ENCODE measurements at places on chromosomes 1 and 21.
A peak's percentile ranks its signal among the peaks of the same experiment; 100 is the strongest.

GRCh38 chr1:81894867-81895266 is 94.1 kb downstream of the ADGRL2 start:
- DNase-seq: no peak

- DNase-seq: peak; percentile 29
Observed at GRCh38 chr1:182952677-182953444, at the start of gene SHCBP1L. Gene SHCBP1L (minus strand): TSS chr1:182953166. CDS start chr1:182953133, 33 bp downstream.

- no peak for DNase-seq
Observed at GRCh38 chr1:18951818-18952391, 4.6 kb downstream of the IFFO2 start.

- DNase-seq: no peak
Observed at GRCh38 chr1:234780112-234780511, 170.1 kb upstream of the IRF2BP2 start.

- no peak for DNase-seq
Observed at GRCh38 chr1:24236789-24237371, 49.8 kb upstream of the IFNLR1 start.

DNA sequence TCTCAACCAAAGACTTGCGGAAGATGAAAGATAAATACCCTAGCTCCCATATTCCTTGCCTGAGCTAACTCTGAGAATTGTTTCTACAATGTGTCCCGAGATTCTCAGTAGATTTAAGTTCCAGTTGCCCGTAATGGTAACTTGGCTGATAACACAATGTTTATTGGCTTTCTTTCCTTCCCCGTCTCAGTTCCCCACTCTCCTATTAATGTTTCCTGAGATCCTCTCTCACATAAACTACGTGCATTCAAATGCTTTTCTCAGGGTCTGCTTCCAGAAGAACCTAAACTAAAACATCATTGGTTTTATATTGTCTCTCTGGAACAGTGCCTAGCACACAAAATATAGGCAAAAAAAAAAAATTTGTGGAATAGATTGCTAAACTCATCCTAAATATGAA is 794.2 kb upstream of the ADGRL2 start:
- DNase-seq: no peak

DNA sequence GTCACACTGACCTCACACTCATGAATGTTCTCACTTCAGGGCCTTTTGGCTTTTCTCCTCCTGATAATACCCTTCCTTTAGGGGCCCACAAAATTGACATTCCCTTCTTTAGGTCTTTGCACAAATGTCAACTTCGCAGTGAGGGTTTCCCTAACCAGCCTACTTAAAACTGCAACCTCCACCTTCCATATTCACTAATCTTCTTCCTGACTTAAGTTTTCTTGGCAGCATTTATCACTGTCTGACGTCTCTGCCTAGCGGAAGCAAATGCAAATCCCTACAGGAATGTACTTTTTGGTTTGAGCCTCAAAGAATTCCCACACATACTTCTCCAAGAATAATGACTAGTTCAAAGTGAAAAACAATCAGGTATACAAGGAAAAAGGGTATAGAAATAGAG is 32.8 kb downstream of the INTS7 start:
- peak; percentile 28 for DNase-seq

- no peak for DNase-seq
Observed at GRCh38 chr1:207186503-207186902, 82.5 kb downstream of the C4BPA start.

- DNase-seq: peak; percentile 53
Observed at GRCh38 chr1:230068952-230069684, 2.1 kb downstream of the GALNT2 start.

DNA sequence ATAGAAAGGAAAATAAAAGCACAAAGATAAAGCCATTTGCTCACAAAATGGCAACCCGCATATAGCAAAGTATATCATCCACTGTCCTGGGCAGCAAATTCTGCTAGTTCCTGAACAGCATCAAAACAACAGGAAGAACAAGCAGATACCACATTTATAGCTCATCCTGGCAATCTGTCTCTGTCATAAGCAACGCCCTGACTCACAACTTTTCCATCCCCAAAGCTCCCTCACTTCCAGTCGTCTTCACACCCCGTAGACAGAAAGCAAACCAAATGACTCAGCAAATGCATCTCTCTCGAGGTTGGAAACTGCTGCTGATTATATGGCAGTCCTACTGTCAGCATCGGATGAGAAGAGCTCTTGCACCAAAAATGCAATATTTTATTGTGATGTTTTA is 65.8 kb downstream of the AK5 start:
- no peak for DNase-seq

GRCh38 chr1:206590025-206590758 is 22.1 kb downstream of the EIF2D start:
- no peak for DNase-seq

GRCh38 chr1:101440485-101440884 is 203.7 kb downstream of the S1PR1 start:
- DNase-seq: no peak

DNA sequence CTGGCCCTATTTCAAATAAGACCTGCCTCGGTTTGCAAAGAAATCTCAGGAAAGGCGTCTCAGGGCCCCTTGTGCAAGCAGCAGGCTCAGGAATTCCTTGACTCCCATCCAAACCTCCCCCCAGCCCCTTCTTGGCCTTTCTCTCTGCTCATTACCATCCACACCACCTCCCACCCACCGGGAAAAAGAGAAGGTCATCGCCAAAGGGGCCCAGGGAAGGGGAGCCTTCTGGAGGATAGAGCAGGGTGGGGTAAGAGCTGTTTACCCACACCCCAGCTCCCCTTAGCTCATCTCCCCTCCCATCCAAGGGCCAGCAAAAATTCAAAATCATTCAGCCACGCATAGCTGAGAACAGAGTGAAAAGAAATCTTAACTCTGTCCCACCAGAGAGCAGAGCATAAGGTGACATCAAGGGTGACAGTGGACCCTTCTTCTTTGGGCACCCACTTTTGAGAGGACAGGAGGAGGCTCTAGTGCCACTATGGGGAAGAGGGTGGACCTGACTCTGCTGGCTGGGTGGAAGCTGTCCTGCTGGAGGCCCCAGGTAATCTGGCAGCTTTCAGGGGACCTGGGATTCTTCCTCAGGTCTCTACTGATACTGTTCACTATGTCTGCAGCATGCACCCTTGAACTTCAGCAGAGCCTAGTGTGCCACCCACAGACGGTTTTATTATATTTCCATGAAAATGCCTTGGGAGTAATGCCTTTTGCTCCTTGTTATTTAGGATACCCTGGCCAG is 3.9 kb upstream of the WNT2B start:
- DNase-seq: no peak

DNA sequence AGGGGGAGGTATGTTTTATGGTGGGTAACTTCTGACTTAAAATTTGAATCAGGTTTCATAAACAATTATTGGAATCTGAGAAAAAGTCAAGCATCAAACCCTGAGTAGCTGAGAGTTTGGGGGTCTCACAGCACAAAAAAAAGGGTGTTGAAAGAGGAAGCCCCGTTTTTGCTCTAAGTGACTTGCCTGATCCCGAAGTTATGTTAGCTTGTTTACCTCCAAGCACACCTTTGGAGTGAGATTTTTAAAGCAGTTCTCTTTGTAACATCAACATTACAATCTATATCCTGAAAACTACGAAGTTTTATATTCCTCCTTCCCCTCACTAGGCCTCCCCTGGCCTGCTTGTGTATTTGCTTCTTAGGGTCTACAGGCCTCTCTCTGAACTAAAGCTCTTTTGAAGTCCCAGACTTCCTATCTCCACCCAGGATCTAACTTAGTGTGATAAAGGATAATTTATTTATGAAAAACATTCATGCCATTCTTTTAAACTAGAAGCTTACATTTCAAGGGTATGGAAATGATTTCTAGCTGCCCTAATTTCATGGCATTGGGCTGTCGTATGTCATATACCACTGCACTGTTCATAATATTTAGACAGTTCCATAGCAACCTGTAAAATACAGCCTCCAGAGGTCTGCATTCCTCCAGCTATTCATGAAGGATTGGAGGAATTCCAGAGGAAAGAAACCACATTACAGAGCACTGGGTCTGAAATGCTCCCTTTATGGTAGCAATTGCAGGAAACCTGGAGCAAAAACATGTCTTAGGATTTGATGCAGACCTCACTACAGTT is 36.1 kb upstream of the RGS1 start:
- no peak for DNase-seq

DNA sequence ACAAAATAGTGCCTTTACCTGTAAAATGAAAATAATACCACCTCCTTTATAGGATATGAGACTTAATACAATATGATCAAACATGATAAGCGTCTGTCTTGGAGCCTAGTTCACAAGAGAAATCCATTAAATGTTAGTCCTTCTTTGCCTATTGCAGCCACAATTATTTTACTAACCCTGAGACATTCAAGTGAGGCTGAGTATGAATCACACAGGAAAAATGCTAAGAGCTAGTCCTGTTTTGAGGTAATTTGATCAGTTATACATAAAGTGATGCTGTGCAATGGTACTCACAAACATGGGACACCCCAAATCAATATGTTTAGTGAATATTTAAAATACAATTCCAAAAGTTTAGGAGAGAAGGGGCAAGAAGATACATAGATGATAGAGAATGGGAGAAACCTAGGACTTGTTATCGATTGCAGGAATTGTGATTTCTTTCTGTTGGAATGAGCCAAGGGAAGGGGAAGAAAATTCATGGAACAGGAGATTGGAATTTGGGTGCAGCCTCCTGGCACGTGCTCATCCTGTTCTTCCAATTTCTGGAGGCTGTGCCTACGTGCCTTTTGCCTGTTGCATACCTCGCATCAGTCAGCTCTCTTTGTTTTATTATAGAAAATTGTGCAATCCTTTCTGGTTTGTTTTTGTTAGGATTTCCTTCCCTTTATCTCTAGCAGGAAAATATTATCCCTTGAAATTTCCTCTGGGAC is 39.9 kb upstream of the BACH1 start:
- no peak for DNase-seq

DNA sequence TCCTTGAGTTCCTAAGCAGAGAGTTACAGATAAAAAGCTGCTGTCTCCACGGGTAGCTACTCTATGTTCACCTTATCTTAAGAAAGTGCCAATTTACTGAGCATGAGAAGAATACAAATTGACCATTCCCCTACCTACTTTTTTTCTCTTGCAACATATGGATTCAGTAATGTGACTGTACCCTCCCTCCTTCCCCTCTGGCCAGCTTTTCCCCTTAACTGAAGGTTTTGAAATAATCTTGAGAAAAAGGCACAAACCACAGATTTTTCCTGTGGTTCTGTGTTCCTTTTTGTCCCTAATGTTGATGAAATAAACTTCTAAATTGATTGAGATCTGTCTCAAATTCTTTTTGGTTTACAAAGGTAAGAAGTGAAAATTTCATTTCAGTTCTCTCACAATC is 2.6 kb upstream of the CD2 start:
- DNase-seq: no peak

- no peak for DNase-seq
Observed at GRCh38 chr1:27100335-27101053, 54.4 kb downstream of the SLC9A1 start.

- peak; percentile 97 for DNase-seq
Observed at GRCh38 chr1:156591432-156592157, at the start of gene NAXE. Gene NAXE (plus strand): TSS chr1:156591776. CDS start chr1:156591805, 29 bp downstream.

DNA sequence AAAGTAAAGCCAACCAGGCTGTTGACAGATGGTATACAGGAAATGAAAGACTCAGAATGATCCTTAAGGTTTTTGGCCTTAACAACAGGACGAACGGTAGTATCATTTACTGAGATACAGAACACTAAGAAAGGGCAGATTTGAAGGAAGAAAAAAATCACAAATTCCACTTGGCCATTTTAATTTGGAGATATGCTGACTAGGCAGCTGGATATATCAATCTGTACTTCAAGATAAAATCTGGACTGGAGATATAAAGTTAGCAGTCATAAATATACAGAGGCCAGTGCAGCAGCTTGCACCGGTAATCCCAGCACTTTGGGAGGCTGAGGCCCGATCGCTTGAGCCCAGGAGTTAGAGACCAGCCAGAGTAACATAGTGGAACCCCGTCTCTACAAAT is 1.3 kb downstream of the NVL start:
- DNase-seq: no peak

DNA sequence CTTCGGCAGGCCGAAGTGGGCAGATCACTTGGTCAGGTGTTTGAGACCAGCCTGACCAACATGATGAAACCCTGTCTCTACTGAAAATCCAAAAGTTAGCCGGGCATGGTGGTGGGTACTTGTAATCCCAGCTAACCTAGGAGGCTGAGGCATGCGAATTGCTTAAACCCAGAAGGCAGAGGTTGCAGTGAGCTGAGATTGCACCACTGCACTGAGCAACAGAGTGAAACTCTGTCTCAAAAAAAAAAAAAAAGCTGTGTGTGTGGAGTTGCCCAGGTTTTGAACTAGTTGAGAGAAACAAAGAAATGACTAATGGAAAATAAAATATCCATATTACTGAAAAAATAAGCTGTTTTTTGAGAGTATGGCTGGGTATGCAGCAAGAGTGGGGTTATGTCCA is 100.2 kb downstream of the GTF2B start:
- no peak for DNase-seq

DNA sequence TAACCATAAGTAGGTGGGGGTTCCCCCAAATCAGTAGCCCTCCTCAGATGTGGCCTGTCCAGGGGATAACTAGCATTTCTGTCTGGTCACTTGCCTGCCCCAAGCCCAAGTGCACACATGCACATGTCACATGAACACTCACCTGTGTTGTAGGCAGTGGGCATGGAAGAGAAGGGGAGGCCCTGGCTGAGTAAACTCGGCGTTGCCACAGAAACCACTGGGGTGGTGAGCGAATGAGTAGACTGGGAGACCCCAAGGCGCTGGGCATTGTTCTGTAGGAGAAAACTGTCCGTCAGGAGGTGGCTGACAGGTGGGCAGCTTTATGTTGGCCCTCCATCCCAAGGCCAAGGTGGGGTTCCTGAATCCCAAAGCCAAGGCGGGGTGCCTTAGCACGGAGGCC is 25.6 kb downstream of the MEF2D start:
- DNase-seq: no peak

GRCh38 chr1:25615563-25616094 is 962 bp upstream of the MAN1C1 start:
- DNase-seq: no peak

DNA sequence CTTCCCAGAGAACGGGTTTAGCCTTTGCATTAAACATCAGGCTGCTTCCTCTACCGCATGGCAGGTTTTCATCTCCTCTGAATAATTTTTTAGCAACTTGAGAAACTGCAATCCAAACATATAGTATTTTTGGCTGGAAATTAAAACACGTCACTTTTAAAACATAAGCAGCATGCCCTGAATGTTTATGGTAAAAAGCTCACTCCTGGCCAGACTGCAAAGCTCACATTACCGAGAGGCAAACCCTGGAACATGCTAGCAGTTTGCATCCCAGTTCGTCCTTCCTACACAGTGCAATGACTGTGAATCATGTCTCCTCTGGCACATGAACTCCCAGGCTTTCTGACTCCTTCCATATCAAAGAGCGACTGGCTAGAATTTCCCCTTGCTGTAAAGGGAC is 312.3 kb downstream of the RRAGC start:
- DNase-seq: no peak

DNA sequence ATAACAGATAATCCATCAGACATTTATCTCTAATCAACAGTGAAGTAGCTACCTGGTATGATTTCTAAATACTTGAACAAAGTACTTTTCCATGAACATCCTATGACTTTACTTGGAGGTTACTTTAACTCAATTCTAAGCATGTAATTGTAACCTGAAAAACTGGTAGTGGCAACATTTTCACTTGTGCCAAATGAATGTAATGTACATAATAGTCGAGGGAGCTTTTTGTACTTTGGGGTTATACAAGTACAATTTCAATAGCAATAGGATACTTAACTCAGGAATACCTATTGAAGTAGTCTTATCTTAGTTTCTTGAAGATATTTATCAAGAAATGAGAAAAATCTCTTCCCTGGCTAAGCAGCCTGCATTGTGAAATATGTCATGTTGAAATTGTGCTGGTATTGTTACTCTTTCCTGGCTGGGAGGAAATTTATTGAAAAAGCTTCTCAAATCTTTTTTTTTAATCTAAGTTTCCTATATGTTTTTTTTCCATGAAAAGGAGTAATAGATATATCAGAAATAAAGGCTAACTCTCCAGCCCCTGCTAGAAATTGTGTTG is 33.7 kb upstream of the CACYBP start:
- no peak for DNase-seq

Data from D341Med (cell line).